ENCODE measurements at places on chromosomes 3 and 15.
A peak's percentile ranks its signal among the peaks of the same experiment; 100 is the strongest.

DNA sequence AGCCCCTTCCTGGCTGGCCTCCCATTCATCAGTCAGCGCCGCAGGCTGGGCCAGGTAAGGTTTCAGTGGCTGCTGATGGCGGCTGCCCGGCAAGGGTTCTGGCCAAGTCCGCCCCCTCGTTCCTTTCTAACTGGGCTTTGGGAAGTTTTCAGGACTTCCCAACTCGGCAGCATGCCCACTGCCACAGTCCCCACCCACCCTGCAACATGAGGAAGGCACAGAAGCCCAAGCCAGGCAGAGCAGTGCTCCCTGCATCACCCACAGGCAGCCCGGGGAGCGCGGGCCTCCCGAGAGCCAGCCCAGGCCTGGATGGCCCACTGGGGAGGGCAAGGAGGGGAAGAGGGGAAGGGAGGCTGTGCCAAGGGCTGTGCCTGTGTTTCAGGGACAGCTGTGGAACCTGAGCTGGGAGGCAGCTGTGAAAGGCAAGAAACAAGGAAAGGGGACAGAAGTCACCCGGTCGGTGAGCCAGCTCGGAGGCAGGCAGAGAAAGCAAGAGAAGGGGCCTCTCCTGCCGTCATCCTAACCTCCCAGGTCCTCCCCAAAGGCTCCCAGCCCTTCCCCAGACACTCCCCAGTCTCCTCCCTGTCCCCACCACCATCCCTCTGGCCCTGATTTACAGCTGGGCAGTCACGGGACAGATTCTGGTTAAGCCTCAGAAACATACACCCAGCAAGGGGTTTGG, 73.9 kb downstream of the CPN2 start:
- no peak for DNase-seq

DNA sequence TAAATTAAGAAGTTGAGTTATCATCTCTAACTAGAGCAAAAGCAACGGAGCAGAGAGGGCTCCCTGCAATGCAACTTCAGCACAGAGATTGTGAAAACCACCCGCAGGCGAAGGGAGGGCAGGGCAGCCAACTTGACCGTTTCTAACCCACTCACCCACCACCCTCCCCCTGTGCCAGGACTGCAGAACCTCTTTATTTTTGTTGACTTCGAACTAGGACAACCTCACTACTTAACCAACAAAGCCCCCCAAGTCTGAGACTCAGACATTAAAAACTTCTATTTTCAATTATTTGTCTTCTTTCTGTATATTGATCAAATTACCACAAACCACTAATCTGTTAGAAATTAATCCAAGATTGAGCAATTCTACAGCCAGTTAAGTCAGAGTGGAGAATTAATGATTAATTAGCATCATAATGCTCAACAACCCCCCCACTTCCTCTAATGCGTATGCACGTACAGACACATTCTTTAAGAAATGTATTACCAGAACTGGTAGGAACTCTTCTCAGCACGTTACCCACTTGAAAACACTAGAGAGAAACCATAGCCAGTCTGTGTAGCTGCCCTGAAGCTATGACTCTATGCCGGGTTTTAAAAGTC, 2.0 kb downstream of the MGLL start:
- DNase-seq, result no peak

GRCh38 chr3:143726727-143727126, 121.5 kb downstream of the SLC9A9 start:
- DNase-seq, result no peak

DNA sequence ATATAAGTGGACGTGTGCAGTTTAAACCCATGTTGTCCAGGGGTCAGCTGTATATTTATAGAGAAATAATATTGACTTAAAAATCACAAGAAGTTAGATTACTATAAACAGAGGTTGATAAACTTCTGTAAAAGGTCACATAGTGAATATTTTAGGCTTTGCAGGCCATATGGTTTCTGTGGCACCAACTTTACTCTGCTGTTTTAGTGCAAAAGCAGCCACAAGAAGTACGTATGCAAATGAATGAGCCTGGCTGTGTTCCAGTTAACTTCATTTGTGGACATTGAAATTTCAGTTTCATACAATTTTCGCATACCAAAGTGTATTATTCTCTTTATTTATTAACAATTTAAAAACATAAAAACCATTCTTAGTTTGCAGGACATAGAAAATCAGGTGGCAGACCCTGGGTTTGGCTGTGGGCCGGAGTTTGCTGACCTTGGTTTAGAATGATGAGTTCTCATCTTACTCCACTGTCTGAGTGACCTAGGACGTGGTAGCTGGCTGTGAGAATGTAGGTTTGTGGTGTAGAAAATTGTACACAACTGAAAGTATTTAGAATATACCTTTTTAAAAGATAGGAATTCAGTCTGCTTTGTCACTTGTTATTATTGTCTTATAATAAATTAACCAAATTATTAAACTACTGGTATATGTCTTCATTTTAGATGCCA, 16.3 kb downstream of the FAN1 start:
- DNase-seq, result no peak

- DNase-seq, result no peak
Observed at GRCh38 chr15:71057143-71057542, 58.1 kb upstream of the THSD4 start.

- peak; percentile 1 for DNase-seq
Observed at GRCh38 chr3:114418724-114419543, 125.1 kb downstream of the TIGIT start.

DNA sequence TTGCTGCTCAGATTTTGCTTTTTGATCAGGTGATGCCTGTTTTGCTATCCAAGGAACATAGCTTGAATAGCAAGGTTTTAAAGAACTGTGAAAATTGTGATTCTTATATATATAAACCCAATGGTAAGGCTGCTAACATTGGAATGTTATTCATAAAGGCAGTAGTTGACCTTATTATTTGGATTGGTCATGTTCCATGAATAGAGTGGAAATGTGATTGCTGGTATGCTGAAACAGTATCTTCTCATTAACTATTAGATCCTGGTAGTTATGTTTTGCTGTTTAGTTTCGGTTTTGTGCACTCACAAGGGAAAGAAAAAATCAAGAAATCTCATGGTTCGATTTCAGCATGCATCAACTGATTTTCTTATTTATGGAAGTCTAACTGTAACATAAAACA, 78.7 kb upstream of the NPHP3 start:
- DNase-seq, result no peak

DNA sequence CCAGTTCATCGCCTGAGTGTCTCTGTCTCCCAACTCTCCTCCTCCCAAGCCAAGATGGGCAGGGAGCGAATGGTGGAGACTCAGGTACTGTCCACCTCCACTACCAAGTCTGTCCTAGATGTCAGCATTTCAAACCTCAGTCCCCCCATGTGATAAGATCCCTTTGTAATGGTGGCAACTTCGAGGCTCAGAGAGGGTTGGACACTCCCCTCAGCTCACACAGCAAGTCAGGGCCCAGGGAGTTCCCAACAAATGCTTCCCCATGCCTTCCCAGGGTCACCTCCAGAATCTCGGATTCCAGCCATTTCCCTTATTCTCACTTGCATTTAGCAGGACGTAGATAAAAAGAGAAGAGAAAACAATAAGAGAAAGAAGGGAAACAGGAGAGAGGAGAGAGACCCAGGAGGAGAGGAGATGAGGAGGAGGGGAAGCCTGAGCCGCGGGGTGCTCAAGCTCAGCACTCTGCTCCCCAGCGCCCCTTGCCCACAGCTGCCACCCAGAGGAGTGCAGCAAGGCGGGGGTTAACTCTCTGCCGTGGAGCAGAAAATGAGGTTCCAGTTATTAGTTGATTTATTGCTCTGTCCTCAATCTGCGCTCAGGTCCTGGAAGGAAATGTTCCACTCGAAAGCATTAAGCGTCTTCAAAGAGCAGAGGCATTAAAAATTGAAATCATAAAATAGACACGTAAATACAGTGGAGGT, 84.1 kb upstream of the LINGO1 start:
- no peak for DNase-seq

- DNase-seq, result no peak
Observed at GRCh38 chr3:140251678-140252077, 316.7 kb downstream of the CLSTN2 start.

DNA sequence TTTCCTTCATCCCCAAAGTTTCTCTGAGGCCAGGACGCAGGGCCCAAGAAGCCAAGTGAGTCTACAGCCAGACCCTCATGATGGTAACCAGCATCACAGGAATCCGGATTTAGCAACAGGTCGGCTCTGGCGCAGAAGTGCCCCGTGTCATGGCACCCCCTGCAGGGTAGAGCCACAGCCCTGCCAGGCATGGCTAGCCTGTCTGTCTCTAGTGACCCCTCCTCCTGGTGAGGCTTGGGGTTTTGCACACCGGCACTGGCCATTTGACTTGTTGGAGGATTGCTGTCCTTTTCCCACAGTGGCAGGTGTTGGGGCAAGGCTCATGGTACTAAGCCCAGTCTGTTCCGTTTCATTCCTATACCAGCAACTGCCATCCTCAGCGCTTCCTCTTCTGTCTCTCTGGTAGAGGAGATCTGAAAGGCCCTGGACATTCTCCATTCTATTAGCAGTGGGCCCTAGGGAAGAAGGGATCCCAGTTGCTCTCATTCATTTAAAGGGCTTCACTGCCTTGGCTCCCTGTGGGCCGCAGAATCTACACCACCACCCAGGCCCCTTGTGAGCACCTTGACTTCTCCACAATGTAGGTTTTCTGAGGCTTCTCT, 9.4 kb upstream of the CHAC1 start:
- DNase-seq, result no peak

GRCh38 chr15:75739791-75740190, 27.1 kb upstream of the CSPG4 start:
- DNase-seq, result no peak

DNA sequence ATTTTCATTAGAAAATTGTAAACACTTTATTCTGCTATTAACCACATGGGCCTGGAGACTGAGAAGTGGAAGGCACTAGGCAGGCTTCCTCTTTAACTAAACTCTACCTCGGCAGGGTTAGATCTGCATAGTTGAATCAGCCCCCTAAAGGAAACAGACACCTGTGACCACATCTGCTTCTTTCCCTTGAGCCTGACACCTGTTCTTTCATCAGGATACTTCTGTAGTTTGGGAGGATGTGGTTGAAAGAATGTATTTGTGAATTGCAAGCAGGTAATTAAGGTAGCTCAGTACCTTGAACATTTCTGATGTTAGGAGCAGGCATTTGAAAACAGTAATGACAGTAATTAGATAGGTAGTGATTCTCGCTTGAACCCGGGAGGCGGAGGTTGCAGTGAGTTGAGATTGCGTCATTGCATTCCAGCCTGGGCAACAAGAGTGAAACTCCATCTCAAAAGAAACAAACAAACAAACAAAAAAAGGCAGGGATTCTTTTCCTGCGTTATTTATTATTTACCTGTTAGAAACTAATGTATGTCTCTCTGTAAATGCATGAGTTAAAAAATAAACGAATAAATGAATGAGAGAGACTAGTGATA, 468.5 kb downstream of the NLGN1 start:
- DNase-seq, result no peak

GRCh38 chr3:119084371-119085069, 49.9 kb upstream of the IGSF11 start:
- DNase-seq, result no peak

- DNase-seq, result no peak
Observed at GRCh38 chr3:8629151-8630021, 15.2 kb downstream of the SSUH2 start.

DNA sequence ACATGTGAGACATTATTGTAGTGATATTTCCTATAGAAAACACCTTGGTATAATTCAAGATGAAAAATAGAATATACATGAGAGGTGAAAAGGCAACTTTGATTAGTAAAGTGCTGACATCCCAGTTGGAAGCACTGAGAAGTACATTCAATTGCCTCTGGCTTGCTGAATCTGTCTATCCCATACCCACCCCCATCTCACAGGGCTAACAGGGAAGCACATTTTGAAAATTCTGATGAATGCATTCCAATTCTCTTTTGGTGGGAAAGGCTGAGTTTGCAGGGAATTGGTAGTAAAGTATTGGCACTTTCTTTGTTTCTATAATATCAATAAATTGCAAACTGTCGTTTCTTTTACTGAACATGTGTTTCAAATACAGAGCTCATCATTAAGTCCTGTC, 122.9 kb downstream of the MBNL1 start:
- DNase-seq, result no peak

GRCh38 chr3:134366928-134367811, 7.1 kb downstream of the AMOTL2 start:
- DNase-seq, result no peak

GRCh38 chr3:158953131-158953530, 151.3 kb downstream of the MFSD1 start:
- no peak for DNase-seq
